ENCODE measurements at places on chromosomes 4 and X.

GRCh38 chrX:3516051-3516541 is 169.6 kb upstream of the MXRA5 start:
- DNase-seq, result no peak

GRCh38 chrX:120517936-120518335 is 42.8 kb downstream of the CUL4B start:
- no peak for DNase-seq

GRCh38 chr4:110484029-110484428 is 8.1 kb downstream of the ENPEP start:
- no peak for DNase-seq

GRCh38 chrX:10519278-10519677 is 101.1 kb downstream of the MID1 start:
- no peak for DNase-seq

GRCh38 chr4:189656641-189657040 is 284.0 kb upstream of the FRG1 start:
- no peak for DNase-seq

- DNase-seq, result no peak
Observed at GRCh38 chr4:6777636-6778281, 4.8 kb upstream of the KIAA0232 start.

- no peak for DNase-seq
Observed at GRCh38 chrX:133265331-133265730, 47.2 kb upstream of the TFDP3 start.

DNA sequence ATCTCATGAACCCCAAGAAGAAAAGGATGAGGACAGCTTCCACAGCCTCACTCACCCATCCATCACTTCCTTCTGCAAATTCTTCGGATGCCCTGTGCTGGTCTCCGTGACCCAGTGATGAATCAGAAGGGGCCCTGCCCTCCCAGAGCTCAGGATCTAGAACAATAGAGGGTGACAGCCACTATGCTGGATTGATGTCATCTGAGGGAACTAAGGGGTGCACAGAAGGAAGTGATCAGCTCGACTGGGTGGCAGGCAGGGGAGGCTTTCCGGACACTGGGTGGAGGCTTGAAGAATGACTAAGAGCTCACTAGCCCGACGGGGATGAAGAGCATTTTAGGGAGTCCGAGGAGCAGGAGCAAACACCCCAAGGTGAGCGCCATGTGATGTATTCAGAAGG is 1.4 kb upstream of the ZNF185 start:
- no peak for DNase-seq

DNA sequence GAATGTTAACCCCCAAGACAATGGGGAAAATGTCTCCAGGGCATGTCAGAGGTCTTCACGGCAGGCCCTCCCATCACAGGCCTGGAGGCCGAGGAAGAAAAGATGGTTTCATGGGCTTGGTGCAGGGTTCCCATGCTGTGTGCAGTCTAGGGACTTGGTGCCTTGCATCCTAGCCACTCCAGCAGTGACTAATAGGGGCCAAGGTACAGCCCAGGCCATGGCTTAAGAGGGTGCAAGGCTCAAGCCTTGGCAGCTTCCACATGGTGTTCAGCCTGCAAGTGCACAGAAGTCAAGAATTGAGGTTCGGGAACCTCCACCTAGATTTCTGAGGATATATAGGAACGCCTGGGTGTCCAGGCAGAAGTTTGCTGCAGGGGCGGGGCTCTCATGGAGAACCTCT is 50.6 kb downstream of the BMP3 start:
- no peak for DNase-seq

GRCh38 chr4:155618183-155618838 is 48.3 kb upstream of the GUCY1A1 start:
- no peak for DNase-seq

- no peak for DNase-seq
Observed at GRCh38 chr4:26566133-26566532, 17.8 kb upstream of the TBC1D19 start.

DNA sequence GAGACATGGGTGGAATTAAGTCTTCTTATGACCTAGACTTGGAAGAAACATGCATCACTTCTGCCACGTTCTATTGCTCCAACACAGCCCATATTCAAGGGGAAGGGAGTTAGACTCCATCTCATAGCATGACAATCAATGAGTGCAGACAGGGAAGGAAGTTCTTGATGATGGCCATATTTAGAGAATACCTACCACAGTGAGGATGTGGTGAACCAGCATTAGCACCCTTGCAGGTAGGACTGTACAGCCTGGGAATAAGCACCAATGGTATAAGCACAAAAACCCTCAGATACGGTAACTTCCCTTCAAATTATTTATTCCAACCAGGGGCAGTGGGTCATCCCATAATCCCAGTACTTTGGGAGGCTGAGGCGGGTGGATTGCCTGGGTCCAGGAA is 29.8 kb downstream of the PAGE2 start:
- no peak for DNase-seq

- no peak for DNase-seq
Observed at GRCh38 chrX:19840899-19841648, 46.3 kb downstream of the SH3KBP1 start.

- no peak for DNase-seq
Observed at GRCh38 chr4:98383431-98384106, 122.4 kb downstream of the RAP1GDS1 start.

GRCh38 chr4:164615964-164616363 is 138.0 kb upstream of the SMIM31 start:
- DNase-seq, result no peak

- DNase-seq, result no peak
Observed at GRCh38 chr4:102400898-102401297, 55.6 kb upstream of the SLC39A8 start.

DNA sequence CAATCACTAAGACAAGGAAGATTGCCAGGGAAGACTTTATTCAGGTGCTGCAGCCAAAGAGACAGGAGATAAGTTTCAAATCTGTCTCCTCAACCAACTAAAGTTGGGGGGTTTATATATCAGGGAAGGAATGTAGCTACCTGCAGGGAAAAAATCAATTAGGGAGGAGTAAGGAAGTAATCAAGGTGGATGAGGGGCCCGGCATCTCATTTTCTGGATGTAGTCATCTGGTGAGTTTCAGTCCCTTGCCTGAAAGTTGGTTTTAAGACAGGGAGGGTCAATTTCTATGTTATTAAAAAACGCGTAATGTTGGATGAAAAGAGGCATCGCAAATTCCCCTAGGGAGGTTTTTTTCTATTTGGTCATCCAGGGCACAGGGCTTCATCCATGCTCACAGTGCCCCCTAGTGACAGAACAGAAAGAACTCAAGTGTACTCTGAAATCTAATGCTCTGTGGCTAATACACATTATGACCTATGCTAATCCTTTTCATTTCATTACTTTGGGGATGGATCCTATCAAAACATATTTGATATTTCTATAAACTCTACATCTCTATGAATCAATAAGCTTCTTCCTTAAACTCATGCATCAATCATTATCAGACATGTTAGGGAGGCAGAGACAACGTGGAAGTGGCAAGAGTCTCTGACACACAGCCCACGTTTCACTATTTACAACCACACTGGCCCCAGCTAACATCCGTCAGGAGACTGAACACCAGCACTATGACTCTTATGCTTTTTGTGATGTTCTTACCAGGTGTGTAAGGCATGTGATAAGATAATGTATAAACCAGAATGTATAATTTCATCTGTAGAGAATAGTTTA is 1577.0 kb upstream of the TENM3 start:
- peak; percentile 0 for DNase-seq

GRCh38 chr4:147843162-147843561 is 111.3 kb downstream of the ARHGAP10 start:
- no peak for DNase-seq

DNA sequence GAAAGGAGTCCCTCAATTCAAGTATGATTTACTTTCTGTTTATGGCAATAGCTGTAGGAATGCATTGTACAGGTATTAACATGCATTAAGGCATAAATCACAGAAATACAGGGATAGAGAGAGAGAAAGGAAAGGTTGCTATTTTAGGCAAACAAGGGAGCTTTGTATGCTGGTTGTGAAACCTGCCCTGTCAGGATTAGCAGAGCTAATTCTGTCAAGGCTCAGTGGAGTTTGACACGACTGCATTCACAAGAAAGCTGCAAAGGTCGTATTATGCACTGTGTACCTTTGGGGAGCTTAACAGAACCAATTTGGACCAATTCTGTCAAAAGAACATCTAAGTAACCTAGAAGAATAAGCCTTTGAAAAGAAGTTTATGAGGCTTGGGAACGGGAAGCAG is 239.3 kb downstream of the GRIA2 start:
- no peak for DNase-seq

GRCh38 chr4:1533501-1534064 is 127.3 kb upstream of the NKX1-1 start:
- DNase-seq, result no peak

- no peak for DNase-seq
Observed at GRCh38 chrX:22118161-22118830, 86.2 kb downstream of the PHEX start.

- DNase-seq, result no peak
Observed at GRCh38 chr4:42225286-42225685, 72.8 kb upstream of the BEND4 start.

DNA sequence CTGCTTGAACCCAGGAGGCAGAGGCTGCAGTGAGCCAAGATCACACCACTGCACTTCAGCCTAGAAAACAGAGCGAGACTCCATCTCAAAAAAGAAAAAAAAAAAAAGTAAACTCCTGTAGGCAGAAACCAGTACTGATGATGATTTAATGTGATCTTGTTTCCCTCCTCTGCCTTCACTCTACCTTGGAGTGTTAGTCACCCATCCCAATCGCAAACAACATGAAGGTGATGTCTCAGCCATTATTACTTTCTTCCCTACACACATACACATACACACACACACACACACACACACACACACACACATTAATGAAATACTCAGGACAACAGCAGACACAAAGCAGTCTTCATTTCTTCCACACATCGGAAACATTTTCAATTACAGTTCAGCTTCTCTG is 15.6 kb downstream of the XKRX start:
- DNase-seq, result no peak

DNA sequence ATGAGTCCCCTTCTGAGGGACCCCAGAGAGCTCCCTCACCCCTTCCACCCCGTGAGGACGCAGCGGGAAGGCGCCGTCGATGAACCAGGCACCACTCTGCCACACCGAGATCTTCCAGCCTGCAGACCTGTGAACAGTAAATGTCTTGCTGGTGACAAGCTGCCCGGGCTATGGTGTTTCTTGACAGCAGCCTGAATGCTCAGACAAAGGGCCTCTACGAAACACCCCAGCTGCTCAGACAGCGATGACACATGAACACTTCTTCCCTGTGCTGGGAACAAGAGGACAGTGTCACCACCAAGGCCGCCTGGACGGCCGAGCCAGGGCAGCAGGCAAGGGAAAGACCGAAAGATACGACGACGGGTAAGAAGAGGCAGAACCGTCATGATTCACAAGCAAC is 30.6 kb upstream of the GTPBP6 start:
- DNase-seq, result no peak

- no peak for DNase-seq
Observed at GRCh38 chr4:176927117-176927516, 134.4 kb upstream of the VEGFC start.

GRCh38 chr4:52864793-52865192 is 2.7 kb downstream of the RASL11B start:
- DNase-seq, result peak; percentile 91

DNA sequence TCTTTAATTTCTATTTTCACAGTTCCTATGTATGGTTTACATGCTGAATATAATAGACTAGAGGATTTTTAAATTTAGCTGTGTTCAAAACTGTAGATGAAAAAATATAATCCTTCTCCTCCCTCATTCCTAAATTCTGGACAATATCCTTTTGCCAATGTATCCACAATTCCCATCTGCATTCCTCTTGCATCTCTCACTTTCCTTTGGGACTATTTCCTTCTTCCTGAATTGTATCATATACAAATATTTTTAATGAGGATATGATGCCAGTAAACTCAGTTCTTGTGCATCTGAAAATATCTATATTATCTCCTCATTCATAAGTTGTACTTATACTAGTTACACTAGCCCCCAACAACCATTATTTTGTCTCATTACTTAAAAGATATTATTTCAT is 46.7 kb downstream of the DDX60L start:
- no peak for DNase-seq

- no peak for DNase-seq
Observed at GRCh38 chr4:159272273-159273140, 169.6 kb downstream of the RAPGEF2 start.

GRCh38 chr4:126465341-126465740 is 1150.6 kb downstream of the FAT4 start:
- no peak for DNase-seq

DNA sequence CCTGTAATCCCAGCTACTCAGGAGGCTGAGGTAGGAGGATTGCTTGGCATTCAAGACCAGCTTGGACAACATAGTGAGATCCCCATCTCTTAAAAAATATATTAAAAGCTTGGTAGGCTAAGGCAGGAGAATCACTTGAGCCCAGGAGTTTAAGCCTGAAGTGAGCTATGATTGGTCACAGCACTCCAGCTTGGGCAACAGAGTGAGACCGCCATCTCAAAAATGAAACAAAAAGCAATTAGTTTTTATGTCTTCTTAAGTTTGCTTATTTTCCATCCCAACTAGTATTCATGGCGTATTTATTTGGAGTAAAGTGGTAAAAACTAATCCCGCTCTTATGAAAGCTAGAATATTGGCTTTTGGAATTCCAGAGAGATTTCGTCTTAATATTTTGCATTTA is 25.4 kb upstream of the PDE5A start:
- no peak for DNase-seq

GRCh38 chr4:48930654-48931053 is 24.1 kb upstream of the OCIAD2 start:
- no peak for DNase-seq

DNA sequence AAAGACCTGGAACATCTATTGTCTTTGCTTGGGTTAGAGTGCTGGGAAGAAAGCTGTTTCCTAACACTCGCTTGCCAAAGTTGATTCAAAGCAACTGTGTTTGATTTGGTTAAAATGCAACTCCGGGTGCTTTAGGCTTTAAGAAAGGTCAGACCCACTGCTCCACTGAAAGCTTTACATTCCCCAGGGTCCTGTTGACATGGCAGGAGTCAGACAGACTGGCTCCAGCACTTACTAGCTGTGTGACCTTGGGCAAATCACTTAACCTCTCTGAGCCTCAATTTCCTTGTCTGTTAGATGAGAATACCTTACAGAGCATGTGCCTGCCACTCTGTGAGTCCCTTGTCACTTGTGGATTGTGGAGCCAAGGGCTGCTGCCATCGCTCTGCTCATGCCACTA is 39.0 kb downstream of the DGKK start:
- DNase-seq, result no peak

- DNase-seq, result no peak
Observed at GRCh38 chr4:38610966-38611431, 53.0 kb upstream of the KLF3 start.

- DNase-seq, result no peak
Observed at GRCh38 chrX:18946157-18946556, 37.8 kb downstream of the PHKA2 start.

- no peak for DNase-seq
Observed at GRCh38 chr4:67632492-67632891, 68.5 kb downstream of the UBA6 start.

DNA sequence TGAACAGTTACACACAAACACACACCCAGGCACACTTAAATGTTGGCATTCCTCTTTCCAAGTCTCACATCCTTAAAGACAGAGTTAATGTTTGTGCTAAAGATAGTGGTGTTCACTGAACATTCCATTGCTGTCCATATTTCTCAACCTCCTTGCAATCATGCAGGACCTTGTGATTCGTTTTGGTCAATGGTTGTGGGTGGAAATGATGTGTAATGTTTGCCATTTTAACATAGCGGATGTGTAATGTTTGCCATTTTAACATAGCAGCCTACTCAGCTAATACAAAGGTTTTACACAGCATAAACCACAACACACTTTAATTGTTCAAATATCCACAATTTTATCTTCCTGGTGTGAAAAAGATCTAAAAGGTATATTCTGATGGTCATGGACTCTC is 93.9 kb downstream of the CEP44 start:
- no peak for DNase-seq

Measured in NCI-H187 (cell line).